ENCODE measurements at places on chromosomes 6 and 20.

GRCh38 chr6:126266664-126267063 lies 73.3 kb upstream of the CENPW start:
- no peak for DNase-seq

DNA sequence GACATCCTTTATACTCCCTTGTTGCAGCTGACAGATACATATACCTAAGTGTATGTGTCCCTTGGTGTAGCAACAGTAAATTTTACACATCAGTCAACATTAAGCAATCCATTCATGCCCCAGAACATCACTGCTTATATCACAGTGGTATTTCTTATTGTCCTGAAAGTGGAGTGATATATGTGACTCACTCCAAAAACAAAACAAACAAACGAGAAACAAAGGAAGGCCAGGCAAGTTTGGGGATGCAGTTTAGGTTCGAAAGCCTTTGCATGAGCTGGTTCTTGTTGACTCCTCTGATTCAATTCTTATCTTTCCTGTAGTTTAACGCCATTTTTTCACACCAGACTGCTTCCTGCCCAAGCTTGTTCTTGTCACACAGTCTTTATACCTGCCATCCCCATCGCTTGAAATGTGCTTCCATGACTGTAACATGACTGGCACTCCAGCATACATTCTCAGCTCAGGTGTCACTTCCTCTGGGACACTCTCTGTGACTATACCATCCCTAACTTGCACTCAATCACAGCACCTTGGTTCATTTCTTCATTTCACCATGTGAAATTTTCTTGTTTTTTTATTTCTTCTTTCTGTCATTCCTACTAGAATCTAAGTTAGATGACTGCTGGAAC lies 125.0 kb upstream of the TSHZ2 start:
- DNase-seq, result no peak

DNA sequence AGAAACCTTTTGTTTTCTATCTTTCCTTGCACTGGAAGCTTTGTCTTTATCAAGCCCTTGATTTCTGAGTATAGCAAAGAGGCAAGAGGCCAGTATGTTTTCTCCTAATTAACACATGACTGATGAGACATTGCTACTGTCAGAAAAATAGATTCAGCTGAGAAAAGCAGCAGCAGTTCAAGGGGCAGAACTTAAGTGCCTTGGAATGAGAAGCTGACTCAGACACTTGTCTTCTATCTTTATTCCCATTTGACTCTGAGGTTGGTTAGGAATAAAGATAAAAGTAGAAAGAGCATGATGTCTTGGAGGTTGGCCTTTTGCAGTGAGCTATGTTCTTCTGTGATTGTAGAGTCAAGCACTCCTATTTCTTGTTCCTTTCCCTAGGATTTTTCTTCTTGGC lies 79.1 kb upstream of the MAN1A1 start:
- no peak for DNase-seq

DNA sequence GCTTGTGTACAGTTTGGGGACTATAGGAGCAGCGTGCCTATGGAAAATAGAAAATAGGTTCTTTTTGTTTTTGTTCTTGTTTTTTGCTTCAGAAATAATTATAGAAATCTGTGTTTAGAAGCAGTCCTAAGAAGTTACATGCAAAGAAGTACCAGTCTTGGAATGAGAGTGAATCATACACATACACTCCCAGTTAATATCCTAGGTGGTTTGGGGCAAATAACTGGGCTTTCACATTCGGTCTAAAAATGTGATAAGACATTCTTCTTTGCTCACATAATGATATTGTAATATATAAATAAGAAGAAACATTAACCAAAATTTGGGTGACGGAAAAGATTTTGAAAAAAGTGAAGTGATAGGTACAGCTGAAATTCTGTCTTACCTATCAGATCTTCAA lies 61.0 kb downstream of the ENPP1 start:
- DNase-seq, result no peak

GRCh38 chr6:31763619-31763940 lies 1.1 kb downstream of the SAPCD1 start:
- DNase-seq, result no peak

All from CD4-positive, CD25-positive, alpha-beta regulatory T cell (primary cell).